Dermis lymphatic vessel endothelial cell (primary cell): ENCODE measurements at places on chromosomes 2 and 18. TPM values are rescaled to one million over a fixed set of nuclear protein-coding genes. Genes with fewer than 3 reads are reported as not detected.

Gene ATG16L1
- 28.0 and 33.3 TPM in 2 replicates for total RNA-seq

Gene IL1F10
- total RNA-seq = not detected in 2 replicates

Gene HOXD1
- total RNA-seq = 5.9 and 10.0 TPM in 2 replicates

Gene BOLL
- total RNA-seq = not detected in 2 replicates

Gene CD8B
- not detected in 2 replicates for total RNA-seq

Gene KATNAL2
- 0.86 and 1.1 TPM in 2 replicates for total RNA-seq

Gene SAP130
- total RNA-seq = 3.4 and 3.6 TPM in 2 replicates

Gene LRRC30
- not detected in 2 replicates for total RNA-seq

Gene CABLES1
- 42.6 and 52.2 TPM in 2 replicates for total RNA-seq

Gene CAVIN2
- total RNA-seq = 257 and 413 TPM in 2 replicates

Gene CNOT11
- 16.8 and 17.4 TPM in 2 replicates for total RNA-seq

Gene DAW1
- total RNA-seq = not detected in 2 replicates

Gene CXCR1
- not detected in 2 replicates for total RNA-seq

Gene MC5R
- not detected in 2 replicates for total RNA-seq
